ENCODE measurements at places on chromosomes 7 and 10. TPM values are rescaled to one million over a fixed set of nuclear protein-coding genes. Genes with fewer than 3 reads are reported as not detected.

The TRDMT1 gene
- 21.7 TPM for polyA plus RNA-seq

The ALOX5 gene
- polyA plus RNA-seq, result not detected

The MARVELD1 gene
- 2.4 TPM for polyA plus RNA-seq

The MYL10 gene
- not detected for polyA plus RNA-seq

The HNRNPA2B1 gene
- polyA plus RNA-seq, result 316 TPM

The CYP2C19 gene
- 0.16 TPM for polyA plus RNA-seq

The EZH2 gene
- 67.6 TPM for polyA plus RNA-seq

The PRKCQ gene
- 0.26 TPM for polyA plus RNA-seq

The GRM8 gene
- 1.5 TPM for polyA plus RNA-seq

The POM121C gene
- 6.6 TPM for polyA plus RNA-seq

The HABP2 gene
- not detected for polyA plus RNA-seq

The SPACDR gene
- not detected for polyA plus RNA-seq

The NUTM2A gene
- polyA plus RNA-seq, result 3.0 TPM

The GPER1 gene
- polyA plus RNA-seq, result not detected

The ZDHHC4 gene
- 52.2 TPM for polyA plus RNA-seq

The ELFN1 gene
- 11.8 TPM for polyA plus RNA-seq

The ABCC2 gene
- polyA plus RNA-seq, result 2.0 TPM

The LIPF gene
- polyA plus RNA-seq, result not detected

The SPDYE9 gene
- polyA plus RNA-seq, result 0.48 TPM

Measured in neural cell (in vitro differentiated cells).